NCI-H526 (cell line): ENCODE measurements at places on chromosomes 6 and 20.

DNA sequence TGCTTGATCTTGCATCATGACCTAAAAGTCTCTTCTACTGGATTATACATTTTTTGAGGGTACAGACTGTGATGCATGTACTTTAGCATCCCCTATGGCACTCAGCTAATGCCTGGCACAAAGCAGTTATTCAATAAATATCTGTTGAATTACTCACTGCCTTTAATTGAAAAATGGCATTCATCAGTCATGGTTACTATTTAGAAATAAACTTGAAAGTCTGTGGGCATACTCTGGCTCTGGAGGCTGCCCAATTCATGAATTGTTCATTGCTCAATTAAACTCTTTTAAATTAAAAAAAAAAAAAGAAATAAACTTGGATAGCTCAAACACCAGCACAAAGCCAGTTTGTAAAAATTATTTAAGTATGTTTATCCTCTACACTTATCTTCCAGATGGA is 40.0 kb downstream of the HEBP2 start:
- DNase-seq: no peak

GRCh38 chr6:118668761-118669385 is 17.5 kb upstream of the CEP85L start:
- no peak for DNase-seq

DNA sequence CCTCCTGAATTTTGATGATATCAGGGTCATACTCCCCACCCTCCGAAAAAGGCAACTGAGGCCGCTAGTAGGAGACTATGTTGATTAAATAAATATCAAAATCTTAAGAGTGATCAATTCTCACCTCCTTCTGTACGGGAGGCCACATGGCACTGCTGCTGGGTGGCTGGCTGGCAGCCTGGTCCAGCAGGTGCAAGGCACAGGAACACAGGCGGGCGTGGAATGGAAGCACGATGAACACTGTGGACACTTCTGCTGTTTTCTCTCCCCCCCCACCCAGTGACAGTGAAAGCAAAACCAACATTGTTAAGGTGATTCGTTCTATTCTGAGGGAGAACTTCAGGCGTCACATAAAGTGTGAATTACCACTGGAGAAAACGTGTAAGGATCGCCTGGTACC is 9.7 kb upstream of the CLDN20 start:
- no peak for DNase-seq

- DNase-seq: no peak
These were observed 7.1 kb upstream of the TSPYL1 start for GRCh38 chr6:116286773-116287358.

DNA sequence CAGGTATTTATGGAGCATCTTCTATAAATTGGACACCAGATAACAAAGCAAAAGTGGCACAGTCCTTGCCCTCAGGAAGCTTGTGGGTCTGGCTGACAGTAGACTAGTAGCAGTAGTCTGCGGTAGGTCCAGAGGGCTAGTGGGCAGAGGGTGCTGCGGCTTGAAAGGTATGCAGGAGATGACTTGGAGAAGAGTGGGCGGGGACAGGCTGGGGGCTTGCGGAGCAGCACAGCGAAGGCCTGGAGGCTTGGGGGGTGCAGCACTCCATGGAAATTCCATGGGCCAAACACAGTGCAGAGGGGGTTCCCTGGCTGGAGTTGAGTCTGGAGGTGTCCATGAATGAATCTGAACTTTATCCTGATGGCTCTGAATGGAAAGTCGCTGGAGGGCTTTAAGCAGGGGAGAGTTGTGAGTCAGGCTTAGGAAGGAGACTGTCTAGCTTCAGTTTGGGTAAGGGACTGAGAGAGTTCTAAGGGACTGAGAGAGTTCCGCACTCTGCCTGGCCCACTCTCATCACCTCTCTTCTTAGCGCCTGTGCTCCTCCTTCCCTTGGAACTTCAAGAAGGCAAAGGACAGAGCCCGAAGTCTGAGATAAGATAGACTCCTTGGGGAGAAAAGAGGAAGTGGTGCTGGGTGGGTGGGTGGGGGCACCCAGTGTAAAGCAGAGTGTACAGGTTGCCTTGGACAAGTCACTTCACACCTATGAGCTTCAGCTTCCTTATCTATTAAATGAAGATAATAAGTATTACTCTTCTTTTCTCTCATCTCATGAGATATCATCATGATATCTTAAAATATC is 8.8 kb downstream of the PKIG start:
- no peak for DNase-seq

DNA sequence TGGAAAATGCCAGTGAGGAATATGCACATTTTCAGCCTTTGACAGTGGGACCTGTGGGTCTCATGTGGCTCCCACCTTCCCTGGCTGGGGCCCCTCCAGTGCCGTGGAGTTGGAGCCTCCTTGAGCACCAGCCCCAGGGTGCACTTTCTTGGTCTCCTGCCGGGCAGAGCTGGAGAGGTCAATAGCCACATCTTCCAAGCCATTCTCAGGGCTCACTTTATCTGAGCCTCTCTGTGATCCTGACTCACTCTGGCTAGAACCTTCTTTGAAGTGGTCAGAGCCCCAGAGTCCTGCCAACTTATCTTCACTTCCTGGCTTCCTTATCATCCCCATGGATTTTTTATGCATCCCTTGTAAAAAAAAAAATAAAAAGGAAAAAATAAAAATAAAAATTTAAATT is 5.7 kb downstream of the VSX1 start:
- no peak for DNase-seq

- no peak for DNase-seq
These were observed 204.5 kb downstream of the UBE3D start for GRCh38 chr6:82861121-82861520.

DNA sequence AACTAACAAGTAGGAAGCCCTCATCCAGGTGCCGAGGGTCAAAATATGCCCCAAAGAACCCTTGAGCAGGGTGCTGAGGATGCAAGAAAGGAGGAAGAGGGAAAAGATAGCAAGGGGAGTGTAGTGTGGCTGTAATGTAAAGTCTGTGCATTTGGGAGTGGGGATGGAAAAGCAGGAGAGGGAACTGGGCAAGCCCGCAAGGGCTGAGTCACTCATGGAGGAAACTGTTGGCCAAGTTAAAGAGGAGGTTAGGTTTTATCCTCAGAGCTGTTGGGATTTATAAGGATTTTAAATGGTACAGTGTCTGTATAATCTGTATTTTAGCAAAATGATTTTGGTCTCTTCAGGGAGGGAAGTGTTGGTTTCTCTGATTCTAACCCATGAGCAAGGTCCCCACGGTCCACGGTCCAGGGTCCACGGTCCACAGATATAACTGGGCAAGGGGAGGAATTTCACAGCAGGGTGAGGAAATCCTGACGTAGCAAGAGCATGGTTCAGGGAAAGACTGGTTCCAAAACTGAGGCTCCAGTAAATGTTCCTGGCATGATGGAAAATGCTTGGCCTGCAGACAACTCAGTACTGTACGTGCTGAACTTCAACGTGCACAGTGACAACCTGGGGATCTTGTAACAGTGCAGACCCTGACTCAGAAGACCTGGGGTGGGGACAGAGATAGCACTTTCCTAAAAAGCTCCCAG is 759.8 kb downstream of the PTPRT start:
- no peak for DNase-seq

GRCh38 chr6:42269553-42269952 is 51.9 kb upstream of the MRPS10 start:
- DNase-seq: no peak

DNA sequence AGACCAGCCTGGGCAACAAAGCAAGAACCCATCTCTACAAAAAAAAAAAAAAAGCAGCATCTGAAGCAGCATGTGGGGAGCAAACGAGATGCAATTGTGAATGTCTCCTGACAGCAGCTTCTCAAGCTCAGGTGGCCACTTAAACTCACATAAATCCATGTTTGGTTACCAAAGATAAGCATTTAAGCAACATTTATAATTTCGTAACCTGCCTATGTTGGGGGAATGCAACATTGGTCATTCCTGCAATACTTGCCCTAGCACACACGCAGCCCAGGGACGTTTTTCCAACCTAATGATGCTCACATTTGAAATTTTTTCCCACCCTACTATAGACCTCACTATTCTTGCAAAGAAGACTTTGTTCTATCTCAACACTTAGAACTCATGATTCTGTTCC is 113.3 kb downstream of the ZFP64 start:
- no peak for DNase-seq

DNA sequence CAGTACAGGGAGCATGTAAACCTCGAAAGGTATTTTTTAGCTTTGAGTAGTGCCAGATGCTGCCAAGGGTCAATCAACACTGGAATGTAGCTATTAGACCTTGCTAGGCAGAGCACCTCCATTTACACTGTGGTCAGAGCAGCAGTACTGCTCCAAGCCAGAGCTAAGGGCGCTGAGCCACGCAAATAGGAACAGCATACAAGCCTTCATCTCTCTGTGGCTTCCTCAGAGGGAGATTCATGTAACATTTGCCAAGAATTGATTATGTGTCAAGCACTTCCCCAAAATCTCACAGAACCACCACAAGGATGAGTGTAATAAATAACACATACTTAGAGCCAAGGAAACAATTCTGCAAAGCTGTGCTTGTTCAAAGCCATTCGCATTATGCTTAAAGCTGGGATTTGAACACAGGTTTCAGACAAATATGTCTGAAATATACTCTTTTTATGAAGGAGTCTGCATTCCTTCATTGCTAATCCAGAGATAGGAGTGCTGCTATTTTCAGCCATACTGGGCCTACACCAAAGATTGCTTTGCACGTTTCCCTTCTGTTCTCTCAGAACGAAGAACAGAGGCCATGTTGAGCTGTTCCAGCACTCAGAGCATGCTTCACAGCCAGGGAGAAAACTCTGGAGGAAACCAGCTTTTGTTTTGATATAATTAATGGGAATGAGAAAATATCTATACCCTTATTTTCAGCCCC is 97.7 kb downstream of the SLC16A10 start:
- no peak for DNase-seq

DNA sequence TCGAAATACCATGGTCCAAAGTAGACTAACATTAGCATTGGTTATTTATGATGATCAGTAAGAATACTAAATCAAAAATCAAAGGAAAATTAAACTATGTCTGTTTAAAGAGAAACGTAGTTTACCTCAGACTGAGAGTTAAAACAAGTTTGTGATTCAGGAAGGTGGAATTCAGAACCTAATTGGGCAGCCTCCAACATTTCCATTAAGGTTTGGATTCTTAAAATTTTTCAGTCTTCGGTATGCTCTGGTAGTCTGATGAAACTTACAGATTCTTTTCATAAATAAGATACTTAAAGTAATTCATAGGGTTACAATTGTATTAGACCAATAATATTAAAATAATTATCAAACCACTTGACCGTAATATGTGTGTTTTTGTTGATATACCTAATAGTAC is 18.6 kb downstream of the HFE start:
- DNase-seq: no peak

GRCh38 chr20:910132-910869 is 5.8 kb downstream of the ANGPT4 start:
- no peak for DNase-seq

DNA sequence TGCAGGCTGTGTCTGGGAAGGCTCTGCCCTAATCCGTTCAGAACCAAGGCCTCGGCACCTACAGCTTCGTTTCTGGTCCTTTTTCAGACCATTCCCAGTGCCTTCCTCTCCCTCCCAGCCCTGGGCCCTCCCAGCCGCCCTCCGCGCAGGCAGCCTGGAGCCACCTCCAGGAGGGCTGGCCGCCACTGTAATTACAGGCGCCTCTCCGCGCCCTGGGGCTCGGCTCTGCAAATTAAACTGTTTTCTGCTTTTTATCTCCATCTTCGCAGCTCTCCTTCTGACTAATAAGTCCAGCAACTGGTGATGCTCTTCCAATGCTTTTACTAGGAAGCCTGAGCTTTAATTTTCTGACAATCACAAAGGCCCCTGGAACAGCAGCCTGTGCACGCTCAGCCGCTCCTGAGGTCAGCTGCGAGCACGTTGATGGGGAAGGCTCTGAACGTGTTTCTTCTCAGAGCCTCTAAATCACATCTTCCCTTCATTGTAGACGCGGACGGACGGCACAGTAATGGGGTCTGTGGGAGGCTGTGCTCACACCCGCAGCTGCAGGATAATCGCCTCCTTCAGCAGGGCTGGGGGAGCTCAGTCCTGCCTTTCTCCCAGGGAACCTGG is 194.6 kb downstream of the DLL1 start:
- DNase-seq: no peak

GRCh38 chr6:111551521-111552231 is 54.0 kb downstream of the TRAF3IP2 start:
- DNase-seq: peak; percentile 88

DNA sequence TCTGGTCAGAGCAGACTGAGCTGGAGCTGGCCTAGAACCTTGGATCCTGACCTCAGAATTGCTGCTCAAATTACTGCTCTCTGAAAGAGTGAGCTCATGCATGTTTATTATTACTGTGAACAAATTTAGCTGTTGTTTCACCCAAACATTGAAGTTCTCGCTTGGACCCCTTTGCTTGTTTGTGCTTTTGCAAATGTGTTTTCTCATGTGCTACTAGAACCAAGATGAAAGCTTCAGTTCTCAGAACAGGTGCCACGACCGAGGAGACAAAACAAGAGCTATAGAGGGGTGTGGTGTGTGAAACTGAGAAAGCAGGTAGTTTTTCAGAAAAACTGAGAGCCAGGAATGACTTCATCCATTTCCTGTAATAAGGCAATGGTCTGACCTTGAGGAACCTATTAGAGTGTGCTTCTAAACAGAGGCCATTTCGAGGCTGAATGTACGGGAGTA is 50.0 kb upstream of the ESR1 start:
- no peak for DNase-seq

DNA sequence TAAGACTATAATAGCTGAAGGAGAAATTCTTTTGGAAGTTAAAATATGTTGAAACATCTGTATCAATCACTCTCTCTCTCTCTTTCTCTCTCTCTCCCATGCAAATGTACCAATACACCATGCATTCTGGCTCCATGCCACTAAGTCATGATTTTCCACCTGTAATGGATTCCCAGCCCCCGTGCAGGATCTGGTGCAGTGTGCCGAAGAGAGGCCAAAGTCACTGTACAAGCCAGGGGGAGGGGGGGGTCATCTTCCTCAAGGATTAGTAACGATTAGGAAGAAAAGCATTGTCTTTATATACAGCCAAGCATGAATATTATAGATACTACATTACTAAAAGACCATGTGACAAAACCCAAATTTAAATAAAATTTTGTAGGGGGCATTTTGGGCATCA is 725.1 kb downstream of the KIF16B start:
- DNase-seq: no peak

- no peak for DNase-seq
These were observed 19.3 kb downstream of the PLCB1 start for GRCh38 chr20:8151372-8151771.

- DNase-seq: peak; percentile 77
These were observed 118.3 kb downstream of the RALGAPA2 start for GRCh38 chr20:20594171-20594530.

DNA sequence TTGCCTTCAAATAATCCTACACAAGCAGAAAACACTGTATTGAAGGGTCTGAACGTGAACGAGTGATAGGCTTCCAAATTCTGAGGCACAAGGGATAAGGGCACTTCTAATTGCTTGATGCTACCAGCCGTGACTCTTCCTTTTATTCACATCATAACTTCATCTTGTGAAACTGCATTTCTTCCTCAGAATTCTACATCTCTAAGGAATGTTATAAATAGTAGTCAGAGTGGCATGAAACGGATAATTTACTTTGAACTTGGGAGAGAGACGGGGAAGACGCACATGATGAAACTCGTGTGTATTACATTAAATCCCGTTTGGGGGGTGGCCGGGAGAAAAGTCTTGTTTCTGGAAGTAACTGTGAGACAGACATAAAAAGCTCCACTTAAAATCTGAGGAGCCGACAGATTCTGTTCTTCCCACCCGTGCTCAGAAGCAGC is 754 bp downstream of the HDDC2 start:
- DNase-seq: peak; percentile 11
